Renal pelvis (tissue), 12 donors: ENCODE measurements at places on chromosomes 6 and 20. TPM values are rescaled to one million over a fixed set of nuclear protein-coding genes. Genes with fewer than 3 reads are reported as not detected.

Gene GABBR1
- 94.6 TPM for polyA plus RNA-seq

Gene GHRH
- polyA plus RNA-seq, result not detected

Gene SSTR4
- not detected for polyA plus RNA-seq

Gene IP6K3
- polyA plus RNA-seq, result 0.83 TPM

Gene HDGFL1
- polyA plus RNA-seq, result not detected
